ENCODE measurements at places on chromosomes 12 and 14.

- DNase-seq = no peak
Measured at GRCh38 chr12:13373131-13373530, 176.6 kb downstream of the EMP1 start.

- no peak for DNase-seq
Measured at GRCh38 chr12:106183735-106184134, 45.0 kb upstream of the NUAK1 start.

GRCh38 chr12:40248585-40249297, 23.9 kb downstream of the LRRK2 start:
- DNase-seq = no peak

DNA sequence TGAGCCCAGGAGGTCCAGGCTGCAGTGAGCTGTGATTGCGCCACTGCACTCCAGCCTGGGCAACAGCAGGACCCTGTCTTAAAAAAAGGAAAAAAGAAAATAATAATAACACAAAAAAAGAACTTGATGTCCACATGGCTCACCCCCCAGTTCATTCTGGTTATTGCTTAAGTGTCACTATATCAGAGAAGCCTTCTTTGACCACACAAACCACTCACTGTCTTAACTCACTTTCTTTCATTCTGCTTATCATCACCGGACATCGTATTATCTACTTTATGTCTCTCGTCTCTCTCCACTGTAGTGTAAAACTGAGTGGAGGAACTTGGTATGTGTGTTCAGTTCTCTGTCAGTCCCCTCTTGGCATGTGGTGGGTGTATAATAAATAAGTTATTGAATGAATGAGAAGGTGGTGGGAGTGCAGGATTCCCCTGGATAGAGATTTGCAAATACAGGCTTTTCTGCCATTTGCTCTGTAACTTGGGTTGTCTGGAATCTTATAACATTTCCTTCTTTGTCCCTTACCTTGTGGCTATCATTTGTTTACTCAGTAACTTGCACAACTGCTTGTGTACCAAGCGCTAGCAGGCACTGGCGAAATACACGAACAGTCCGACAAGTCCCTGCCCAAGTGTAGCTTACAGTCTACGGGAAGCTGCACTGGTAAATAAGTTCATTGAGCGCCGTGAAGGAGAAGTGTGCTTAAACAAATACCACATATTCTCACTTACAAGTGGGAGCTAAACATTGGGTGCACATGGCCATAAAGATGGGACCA, 86.6 kb upstream of the TRAF3 start:
- no peak for DNase-seq

DNA sequence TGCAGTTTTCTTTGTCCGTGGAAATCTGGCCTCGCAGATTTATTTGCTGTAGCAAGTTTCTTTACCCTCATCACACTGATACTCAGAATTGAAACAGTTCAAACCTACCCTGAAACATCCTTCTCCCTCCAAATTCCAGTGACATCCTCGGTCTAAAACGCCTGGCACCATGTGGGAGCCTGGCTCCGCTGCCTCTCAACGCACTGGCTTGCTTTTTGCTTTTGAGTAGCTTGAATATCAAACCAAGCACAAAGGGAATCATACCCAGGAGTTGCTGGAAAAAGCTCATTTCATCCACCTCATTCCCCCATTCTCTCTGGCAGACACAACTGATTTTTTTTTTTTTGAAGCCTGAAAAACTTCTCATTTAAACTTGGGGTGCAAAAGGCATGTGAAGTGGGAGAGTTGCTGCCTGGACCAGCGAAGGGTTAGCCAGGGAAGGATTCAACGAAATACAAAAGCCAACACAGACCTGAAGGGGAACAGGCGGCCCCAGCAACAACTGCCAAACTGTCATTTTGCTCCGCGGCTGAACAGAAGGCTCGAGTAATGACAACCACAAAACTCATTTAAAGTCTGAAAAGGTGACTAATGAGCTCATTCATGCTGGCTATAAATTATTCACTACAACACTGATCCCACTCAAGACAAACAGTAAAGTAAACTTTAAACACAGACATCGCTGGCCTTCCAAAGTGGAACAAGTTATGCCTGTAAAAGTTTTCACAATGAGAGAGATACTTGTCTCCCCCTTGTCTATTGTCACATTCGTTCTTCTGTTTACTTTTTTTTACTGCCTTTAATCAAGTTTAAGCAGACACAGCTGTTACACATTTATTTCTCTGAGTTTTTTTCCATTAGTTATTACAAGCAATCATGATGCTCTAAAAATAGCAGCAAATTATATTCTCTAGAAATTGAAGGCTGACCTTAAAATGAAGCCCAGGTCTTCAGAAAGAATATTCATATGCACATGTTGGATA, 12.5 kb upstream of the FOXN3 start:
- DNase-seq = peak; percentile 72

- no peak for DNase-seq
Measured at GRCh38 chr12:31651893-31652521, 7.5 kb upstream of the ETFBKMT start.

DNA sequence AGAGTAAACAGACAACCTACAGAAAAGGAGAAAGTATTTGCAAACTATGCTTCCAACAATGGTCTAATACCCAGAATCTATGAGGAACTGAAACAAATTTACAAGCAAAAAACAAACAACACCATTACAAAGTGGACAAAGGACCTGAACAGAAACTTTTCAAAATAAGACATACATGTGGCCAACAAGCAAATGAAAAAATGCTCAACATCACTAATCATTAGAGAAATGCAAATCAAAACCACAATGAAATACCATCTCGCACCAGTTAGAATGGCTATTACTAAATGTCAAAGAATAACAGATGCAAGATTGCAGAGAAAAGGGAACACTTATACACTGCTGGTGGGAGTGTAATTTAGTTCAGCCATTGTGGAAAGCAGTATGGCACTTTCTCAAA, 125.8 kb downstream of the C12orf42 start:
- no peak for DNase-seq

DNA sequence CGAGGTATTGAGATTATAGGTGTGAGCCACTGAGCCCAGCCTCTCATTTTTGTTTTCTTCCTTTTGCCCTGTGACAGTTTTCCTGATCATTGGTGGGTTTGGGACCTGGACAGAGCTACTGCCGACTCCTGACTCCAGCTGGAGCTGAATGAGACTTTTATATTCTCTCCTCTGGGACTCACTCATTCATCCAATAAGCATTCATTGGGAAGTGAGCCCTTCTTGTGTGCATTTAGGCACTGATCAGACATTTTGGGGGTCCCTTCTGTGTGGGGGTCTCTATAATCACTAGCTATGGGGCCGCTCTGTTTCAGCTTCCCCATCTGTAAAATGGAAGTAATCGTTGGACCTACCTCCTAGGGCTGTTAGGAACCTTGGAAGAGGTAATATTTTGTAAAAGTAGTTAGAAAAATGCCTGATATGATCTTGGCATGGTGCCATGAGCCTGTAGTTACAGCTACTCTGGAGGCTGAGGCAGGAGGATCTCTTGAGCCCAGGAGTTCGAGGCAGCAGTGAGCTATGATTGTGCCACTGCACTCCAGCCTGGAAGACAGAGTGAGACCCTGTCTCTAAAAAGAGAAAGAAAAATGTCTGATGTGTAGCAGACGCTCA, 7.2 kb downstream of the SH2B3 start:
- DNase-seq = no peak

DNA sequence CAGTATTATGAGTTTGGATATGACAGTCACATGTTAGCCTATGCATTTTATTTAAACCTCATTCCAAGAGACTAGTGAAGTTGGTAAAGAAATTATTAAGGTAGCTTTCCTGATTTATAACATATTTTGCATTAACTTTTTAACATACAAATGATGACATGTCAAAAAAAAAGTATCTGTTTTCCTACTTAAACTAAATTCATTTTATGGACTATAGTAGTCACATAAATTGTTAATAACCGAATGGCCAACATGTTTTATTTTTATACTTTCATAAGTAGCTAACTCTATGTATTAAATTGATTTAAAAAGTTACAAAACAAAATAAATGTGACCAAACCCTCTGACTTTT, 14.7 kb downstream of the TAOK3 start:
- DNase-seq = no peak

GRCh38 chr14:76929927-76930326, 98.6 kb downstream of the IRF2BPL start:
- DNase-seq = peak; percentile 40

DNA sequence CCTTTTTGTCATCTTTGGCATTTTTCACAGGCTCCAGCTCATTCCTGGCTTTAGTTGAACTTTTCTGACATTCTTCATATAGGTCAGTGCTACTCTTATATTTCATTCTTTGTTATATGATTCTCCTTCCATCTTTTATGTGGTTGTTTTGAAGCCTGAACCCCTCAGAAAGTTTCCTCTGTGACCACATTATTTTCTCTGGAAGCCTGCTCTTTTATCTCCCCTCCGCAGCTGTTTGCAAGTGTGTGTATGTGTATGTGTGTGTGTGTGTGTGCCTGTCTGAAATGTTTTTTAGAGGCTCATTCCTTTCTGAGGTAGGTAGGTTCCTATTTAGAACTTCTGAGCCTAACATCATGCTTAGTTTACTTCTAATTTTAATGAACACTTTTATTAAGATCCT, 47.6 kb downstream of the ANO4 start:
- DNase-seq = no peak

DNA sequence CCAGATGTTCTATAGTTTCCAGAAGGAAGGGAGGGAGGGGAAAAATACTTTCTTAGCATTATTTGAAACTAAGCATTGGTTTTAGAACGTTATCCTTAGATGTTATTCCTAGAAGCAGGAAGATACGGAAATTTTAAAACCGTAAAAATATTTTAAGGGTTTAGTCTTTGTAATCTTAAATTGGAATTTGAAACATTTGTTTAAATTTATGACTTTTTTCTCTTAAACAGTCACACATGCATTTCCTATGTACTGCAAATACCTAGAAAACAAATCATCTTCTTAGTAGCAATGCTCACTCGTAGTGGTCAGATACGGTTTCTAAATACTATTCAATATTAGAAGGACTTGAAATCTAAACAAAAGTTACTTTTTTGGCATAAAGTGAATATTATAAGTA, 282.0 kb downstream of the ERC1 start:
- no peak for DNase-seq

GRCh38 chr12:55818886-55819285, 1.0 kb downstream of the ORMDL2 start:
- DNase-seq = no peak

DNA sequence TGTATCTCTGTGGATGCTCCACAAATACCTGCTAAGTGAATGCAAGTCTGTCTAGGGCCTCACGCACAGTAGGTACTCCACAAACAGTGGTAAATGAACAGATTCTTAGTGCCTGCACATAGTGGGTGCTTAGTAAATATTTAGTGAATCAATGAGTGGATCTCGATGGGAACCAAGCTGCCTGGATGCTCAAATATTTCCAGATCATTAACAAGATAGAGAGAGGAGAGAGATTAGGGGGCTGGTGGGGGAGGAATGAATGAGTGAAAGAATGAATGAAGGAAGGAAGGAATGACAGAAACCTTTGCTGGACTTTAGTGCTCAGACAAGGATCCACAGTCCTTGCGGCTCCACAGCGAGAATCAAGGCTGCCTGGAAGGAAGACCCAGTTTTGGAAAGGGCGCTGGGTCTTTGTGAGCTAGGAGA, 118.2 kb downstream of the SCARB1 start:
- no peak for DNase-seq

DNA sequence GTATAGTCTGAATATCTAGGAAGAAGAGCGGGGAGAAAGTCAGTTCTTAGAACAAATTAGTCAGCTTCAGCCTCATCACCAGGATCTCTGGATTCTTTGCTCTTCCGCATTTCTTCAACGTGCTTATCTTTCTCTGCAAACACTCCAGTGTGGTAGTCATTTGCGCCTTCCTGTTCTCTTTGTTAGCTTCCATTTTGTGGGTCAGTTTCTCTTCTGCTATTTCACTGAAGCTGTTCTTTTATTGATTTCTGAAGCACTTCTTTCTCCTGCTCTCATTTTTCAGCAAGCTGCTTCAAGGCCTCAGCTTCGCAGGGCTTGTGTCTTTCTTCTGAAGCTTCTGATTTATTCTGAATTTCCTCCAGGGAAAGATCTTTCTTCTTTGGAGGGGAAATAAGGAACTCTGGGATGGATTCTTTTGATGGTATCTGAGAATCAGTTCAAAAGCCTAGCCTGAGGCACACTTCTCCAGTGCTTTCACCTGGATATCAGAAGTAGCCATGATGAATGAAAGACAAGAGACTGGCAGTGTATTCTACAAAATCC, 13.5 kb downstream of the AMN1 start:
- DNase-seq = no peak

DNA sequence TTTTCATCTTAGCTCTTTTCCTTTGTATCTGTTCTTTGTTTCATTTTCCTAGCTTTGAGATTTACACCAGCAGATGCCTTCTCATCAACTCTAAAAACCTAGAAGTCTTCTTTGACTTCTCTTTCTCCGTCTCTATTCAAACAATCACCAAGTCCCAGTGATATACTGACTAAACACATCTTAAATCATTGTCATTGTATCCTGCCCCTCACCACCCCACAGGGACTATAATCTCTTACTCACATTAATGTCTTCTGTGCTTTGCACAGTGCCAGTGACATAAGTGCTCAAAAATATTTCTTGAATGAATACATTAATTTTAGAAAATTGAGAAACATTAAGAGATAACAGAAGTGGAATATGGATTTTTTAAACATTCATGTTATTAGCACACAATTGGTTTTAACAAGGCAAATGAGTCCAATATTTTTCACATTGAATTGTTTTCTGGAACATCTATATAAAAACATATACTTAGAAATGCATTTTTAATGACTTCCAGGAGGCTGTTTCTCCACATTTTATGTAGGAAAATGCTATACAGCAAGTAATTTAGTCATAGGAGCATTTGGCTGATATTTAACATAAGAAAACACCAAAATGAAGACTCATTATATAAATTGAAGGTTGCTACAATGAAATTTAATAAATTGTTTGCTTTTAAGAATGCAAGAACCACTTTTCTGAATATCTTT, 472.8 kb upstream of the PRICKLE1 start:
- DNase-seq = no peak

- no peak for DNase-seq
Measured at GRCh38 chr14:77478796-77479195, 19.8 kb downstream of the ISM2 start.

- no peak for DNase-seq
Measured at GRCh38 chr14:59482541-59483331, 1.5 kb downstream of the L3HYPDH start.

- DNase-seq = no peak
Measured at GRCh38 chr14:92952481-92953298, 29.7 kb downstream of the CHGA start.

DNA sequence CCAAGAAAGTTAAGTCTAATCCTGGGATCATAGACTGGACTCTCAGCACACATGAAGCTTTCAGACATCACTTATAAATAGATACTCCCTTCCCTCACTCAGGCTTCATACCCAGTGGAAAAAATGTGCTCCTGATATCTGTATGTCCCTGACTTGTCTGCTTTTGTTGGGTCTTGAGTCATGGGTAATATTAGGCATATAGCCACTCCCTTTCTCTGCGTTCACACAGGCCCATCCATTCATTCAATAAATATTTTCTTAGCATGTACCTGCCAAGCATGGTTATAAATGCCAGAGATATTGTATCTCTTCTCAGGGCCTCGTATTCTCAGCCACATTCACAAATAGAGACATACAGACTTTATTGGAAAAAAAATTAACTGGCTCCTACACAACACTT, 43.5 kb downstream of the COX16 start:
- DNase-seq = no peak
